Activated T-cell treated with anti-CD3 and anti-CD28 coated beads, Interleukin-2, amount 50 U/mL, for 4 hours (primary cell): ENCODE measurements at places on chromosomes 3 and 15.

GRCh38 chr15:68423359-68424296 lies 8.3 kb downstream of the ITGA11 start:
- no peak for DNase-seq

- no peak for DNase-seq
These were observed 30.0 kb downstream of the INSYN1 start for GRCh38 chr15:73723191-73723590.

- DNase-seq, result no peak
These were observed 472.9 kb upstream of the CBLB start for GRCh38 chr3:106341586-106342162.

- no peak for DNase-seq
These were observed 180.0 kb downstream of the CD47 start for GRCh38 chr3:107910713-107911259.

DNA sequence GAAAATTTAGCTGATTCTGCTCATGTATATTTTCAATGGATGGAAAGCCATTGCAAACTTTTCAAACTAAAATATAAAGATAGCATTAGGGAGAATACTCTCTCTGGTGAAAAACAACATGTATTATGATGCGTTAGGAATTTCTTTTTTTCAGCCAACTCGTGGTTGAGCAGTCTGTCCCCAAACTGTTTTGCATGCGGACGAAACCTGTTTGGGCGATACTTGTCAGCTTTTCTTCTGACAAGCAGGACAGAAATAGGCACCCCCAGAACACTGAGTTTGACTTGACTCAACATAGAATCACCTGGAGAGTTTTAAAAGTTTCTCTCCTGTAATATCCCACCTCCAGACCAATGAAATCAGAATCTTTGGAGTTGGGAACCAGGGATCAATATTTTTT lies 417.5 kb upstream of the TPRG1 start:
- no peak for DNase-seq

DNA sequence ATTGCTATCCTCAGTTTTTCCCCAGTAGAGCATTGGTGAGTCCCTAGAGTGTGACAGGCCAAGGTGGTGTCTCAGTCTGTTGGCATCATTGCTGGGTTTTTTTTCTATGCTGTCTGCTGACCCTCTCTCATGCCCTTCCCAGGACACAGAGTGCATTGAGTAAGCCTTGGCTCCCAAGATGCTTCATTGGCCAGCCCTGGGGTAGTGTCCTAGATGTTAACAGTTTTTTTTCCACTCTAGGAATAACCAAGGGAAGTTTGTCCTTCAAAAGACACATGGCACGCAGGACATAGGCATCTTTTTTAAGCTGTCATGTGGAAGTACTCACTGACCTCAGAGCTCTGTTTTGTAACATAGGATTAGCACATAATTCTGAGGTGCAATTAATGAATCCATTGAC lies 19.5 kb downstream of the ADAMTSL3 start:
- DNase-seq, result no peak

DNA sequence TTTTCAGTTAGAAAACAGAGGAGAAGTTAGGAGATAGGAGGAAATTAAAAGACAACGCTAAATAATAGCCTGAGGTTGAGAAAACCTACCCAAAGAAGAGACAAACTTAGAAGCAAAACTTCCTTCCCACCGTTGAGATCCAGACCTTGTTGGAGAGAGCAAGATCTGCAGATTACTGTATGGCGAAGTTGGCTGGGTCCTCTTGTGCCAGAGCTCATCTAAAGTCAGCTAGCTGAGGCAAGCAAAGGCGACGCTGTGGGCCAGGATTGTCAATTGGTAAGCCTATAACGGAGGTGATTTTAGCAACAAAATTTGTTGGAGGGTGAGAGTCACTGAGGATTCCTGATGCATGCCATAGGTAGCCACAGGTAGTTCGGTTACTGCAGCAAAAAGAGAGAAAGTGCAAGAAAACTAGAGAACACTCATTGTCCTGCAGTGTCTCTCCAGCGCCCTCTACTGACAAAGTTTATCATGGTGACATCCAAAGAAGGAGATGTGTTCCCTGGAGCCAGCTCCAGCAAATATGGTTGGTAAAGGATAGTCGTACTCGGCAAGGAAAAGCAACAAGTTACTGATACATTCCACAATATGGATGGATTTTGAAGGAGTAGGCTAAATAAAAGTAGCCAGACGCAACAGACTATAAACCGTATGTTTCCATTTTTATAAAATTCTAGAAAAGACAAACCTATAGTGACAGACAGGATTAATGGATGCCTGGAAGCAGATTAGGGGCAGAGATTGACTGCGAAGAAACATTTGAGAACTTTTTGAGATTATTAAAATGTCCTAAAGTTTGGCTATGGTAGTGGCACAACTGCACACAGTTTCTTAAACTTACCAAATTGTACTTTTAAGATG lies 9.8 kb upstream of the OR5K4 start:
- no peak for DNase-seq

GRCh38 chr3:141275032-141275422 lies 43.4 kb downstream of the PXYLP1 start:
- DNase-seq, result no peak

GRCh38 chr3:12750223-12750622 lies 8.8 kb downstream of the TMEM40 start:
- DNase-seq, result no peak

DNA sequence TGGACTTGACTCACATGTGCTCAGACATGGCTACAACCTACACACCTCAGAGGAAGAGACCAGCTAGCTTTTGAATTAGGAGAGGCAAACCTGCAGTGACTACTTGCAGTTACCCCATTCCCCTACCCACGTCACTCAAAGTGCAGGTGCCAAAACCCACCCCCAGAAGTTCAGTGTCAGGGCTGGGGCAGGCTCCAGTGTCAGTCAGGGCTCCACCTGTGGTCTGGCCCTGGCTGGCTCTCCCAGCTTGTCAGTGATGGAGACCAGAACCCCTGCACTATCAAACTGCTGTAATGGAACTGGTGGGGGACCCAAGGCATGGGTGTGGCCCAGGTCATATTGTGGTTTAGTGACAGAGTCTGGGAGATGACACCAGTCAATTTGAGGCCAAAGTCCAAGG lies 32.6 kb upstream of the SLC41A3 start:
- DNase-seq, result no peak

DNA sequence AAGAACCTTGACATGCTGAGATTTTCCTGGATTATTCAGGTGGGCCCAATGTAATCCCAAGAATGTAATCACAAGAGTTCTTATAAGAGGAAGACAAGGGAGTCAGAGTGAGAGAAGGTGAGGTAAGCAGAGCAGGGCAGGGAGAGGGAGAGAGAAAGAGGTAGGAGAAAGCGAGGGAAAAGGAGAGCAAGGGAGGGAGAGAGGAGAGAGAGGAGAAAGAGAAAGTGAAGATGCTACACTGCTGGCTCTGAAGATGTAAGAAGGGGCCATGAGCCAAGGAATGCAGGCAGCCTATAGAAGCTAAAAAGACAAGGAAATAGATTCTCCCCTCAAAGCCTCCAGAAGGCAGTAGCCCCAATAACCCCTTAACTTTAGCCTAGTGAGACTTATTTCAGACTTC lies 28.7 kb upstream of the FAM98B start:
- DNase-seq, result no peak

GRCh38 chr3:171192176-171192854 lies 165.8 kb upstream of the SLC2A2 start:
- no peak for DNase-seq

DNA sequence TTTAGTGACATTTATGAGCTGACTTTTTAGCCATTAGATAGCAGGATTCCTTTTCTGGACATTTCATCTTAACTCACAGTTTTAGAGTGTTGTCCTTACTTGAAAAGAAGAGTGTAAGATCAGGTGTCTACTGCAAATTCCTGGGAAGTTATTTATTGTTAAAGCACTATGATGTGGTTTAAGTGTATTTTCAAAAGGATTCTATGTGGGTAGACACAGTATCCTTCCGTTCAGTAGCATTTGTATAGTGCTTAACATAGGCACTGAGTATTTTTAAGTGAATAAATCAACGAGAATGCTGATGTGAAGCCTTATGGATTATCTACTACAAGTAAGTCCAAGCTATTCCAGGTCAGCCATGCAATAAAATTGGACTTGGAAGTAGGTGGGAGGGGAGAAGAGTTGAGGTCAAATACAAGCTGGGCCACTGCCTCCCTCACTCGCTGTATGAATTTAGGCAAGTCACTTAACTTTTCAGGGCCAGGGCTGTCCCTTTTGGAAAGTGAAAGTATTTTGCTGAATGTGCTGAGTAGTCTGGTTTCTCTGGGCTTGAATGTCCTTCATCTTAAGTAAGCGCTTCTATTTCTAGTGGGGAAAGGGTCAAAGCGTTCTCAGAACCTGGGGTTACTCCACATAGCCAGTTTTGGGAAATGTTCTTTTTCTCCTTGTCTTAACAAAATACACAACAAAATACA lies 48.6 kb downstream of the GAP43 start:
- DNase-seq, result no peak

- DNase-seq, result no peak
These were observed 487.4 kb downstream of the FGF12 start for GRCh38 chr3:192239956-192240355.

GRCh38 chr3:74033381-74033780 lies 408.6 kb upstream of the PDZRN3 start:
- DNase-seq, result no peak

DNA sequence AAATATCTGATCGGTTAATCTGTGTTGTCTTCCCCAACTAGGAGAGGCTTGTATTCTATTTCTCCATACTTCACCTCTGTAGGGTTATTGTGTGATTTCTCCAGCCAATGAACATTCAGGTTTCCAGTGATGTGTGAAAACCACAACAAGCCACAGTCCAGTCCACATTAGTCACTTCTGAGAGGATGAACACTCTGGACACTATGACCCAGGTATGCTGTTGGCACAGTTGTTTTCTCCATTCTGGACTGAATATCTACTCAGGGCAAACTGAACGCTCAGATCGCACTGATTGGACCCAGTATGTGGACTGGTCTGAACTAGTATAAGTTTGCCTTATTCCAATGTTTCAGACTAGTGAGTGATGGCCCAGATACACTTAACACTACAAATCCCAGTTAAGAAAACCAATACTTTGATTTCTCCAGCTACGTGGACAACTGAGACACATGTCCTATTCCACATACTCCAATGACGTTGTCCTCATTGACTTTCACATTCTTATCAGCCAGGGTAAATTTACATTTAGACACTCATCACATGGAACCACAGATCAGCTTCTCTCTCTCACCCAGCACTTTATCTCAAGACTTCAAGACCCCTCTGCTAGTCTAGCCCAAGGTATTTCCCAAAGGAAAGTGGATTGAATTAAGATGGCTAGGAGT lies 587.4 kb upstream of the SGO1 start:
- DNase-seq, result no peak

DNA sequence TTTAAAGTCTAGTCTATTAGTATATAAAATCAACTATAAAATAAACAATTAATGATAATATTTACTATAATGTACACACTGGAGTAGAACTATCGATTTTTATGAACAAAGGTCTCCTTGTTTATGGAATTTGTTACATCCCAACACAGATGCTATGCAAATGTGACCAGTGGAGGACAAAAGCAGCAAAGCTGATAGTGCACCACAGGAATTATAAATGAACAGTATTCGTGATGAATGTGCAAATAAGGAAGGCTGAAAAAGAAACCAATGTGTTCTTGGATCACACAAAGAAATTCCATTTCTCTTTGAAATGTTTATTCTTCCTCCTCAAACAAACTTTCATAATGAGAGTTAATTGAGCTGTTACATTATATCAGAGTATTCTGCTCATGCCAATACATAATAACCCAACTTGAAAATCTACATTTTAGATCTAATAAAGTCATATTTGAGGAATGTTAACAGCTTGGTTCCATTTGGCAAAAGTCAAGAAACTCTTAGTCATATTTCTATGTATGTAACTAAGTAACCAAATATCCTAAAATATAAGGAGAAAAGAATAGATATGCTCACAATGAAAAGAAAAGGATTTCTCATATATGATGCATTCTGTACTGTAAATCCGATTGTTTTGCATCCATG lies 79.3 kb downstream of the NEK10 start:
- no peak for DNase-seq

DNA sequence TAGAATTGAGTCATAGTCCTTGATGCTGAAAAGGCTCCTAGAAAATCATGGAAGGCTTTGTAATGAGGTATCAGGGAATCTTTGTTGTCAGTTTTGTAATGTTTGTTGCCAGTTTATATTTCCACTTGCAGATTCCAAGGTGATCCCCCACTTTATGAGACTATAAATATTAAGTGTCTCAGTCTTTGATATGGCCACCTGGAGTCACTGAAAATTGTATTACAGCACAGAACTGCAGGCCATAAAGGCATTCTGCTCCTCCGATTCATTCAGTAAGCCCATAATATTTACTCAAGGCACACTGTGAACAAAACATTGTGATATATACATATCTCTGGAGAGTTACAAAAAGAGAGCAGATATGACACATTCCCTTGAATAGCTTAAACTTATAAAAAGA lies 457.8 kb upstream of the ZNF385D start:
- DNase-seq, result no peak

- DNase-seq, result no peak
These were observed 6.5 kb downstream of the OR5K4 start for GRCh38 chr3:98359993-98360675.

- no peak for DNase-seq
These were observed 5.1 kb downstream of the FAM43A start for GRCh38 chr3:194690501-194691372.

DNA sequence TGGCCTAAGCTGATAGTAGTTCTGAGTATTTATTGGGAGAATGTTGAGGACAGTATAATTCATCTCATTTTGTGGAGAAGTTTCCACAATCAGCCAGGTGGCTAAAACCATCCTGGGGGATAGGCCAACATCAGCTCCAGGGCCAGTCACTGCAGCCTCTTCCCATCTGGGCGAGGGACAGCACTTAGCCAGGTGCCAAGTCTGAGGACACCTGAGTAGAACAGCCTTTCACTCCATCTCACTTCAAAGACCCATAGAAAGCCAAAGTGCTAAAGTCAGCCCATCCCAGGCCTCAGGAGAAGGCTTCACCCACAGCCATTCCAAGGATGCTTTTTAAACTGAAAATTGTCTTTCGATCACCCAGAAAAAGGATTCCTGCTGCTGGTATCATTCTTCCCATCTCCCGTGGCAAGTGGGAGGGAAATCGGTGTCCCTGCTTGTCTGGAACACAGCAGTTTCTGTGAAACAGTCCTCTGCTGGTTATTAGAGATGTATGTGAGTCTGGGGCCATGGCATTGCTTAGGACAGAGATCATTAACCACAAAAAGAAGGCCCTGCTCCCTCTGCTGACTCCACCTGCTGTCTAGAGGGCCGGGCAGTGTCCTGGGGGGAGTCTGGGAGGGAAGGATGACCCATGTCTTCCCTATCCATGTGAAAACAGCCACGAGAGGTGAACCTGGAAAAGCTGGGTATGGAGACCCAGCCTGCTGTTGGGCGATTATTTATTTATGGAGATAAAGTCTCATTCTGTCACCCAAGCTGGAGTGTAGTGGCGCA lies 9.6 kb downstream of the CALML4 start:
- no peak for DNase-seq

GRCh38 chr3:25433868-25434267 lies 5.8 kb downstream of the RARB start:
- DNase-seq, result no peak

- DNase-seq, result no peak
These were observed 4.2 kb upstream of the DAPK2 start for GRCh38 chr15:64050281-64051092.
